ENCODE measurements at places on chromosomes 5 and 9.

- no peak for DNase-seq
Measured at GRCh38 chr5:53326424-53327153, 153.8 kb upstream of the FST start.

GRCh38 chr5:73143716-73144115, 23.3 kb downstream of the TMEM171 start:
- no peak for DNase-seq

- no peak for DNase-seq
Measured at GRCh38 chr9:80158131-80158530, 586.4 kb downstream of the TLE4 start.

DNA sequence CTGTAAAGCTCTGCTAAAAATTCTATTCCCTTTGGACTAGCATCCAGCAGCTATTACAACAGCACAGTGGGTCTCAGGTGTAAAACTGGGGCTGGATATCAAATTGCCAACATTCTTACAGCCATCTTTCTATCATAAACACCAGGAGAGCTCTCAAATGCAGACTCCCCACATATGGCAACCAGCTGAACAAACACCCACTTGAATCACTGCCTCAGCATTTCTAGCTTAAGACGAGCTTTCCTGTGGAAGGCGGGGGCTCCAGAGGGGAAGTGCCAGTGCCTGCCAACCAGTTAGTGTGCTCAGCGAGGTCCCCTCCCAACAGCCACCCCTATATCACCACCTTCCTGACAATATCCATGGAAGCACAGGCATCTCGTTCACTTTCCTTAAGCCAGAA, 62.2 kb downstream of the IPPK start:
- no peak for DNase-seq

DNA sequence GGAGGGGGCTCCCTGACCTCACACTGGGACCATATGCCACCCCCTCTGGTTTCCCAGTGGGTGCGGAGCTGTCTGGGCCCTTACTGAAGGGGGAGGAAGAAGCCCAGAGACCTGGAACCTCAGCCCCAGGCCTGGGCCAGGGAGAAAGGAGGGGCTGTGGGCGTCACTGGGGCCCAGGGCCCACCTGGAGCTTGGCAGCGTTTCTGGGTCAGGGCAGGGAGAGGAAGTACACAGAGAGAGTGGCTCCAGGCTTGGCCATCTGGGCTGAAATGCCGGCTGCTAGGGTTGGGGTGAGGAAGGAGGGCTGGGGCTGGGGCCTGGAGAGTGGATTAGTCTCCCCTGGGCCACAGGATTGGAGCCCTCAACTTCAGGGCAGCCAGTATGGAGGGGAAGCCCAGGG, 6.4 kb upstream of the DAB2IP start:
- DNase-seq = no peak

All from stimulated activated CD8-positive, alpha-beta memory T cell treated with anti-CD3 and anti-CD28 coated beads, Interleukin-15, amount 100 ng/mL, for 24 hours (primary cell).